ENCODE measurements at places on chromosomes 3 and 15. TPM values are rescaled to one million over a fixed set of nuclear protein-coding genes. Genes with fewer than 3 reads are reported as not detected.

The MANF gene
- 214 TPM for total RNA-seq

The HES1 gene
- 35.1 TPM for total RNA-seq

The ADAMTS7 gene
- total RNA-seq, result 0.49 TPM

The SPATA12 gene
- 0.03 TPM for total RNA-seq

The HIGD1A gene
- 243 TPM for total RNA-seq

The AGBL1 gene
- total RNA-seq, result not detected

The ITIH1 gene
- total RNA-seq, result not detected

The TUSC7 gene
- total RNA-seq, result not detected

The ZNF502 gene
- total RNA-seq, result 3.9 TPM

The FAM107A gene
- not detected for total RNA-seq

The RGMA gene
- 1.4 TPM for total RNA-seq

The ZNF80 gene
- total RNA-seq, result not detected

The SPTBN5 gene
- total RNA-seq, result 1.4 TPM

The PLAAT1 gene
- 0.14 TPM for total RNA-seq

The SLC9C1 gene
- total RNA-seq, result not detected

The CEMIP gene
- 1.2 TPM for total RNA-seq

The SLC6A20 gene
- total RNA-seq, result 0.51 TPM

The COLQ gene
- 0.07 TPM for total RNA-seq

The SNX22 gene
- 0.07 TPM for total RNA-seq

The RARRES1 gene
- not detected for total RNA-seq

The GOLGA6L10 gene
- total RNA-seq, result 0.63 TPM

The FAM81A gene
- 0.78 TPM for total RNA-seq

The CTXN2 gene
- total RNA-seq, result not detected

The TIGIT gene
- total RNA-seq, result not detected

The GOLGA8H gene
- total RNA-seq, result 0.10 TPM

The THSD4 gene
- total RNA-seq, result 44.0 TPM

The XCR1 gene
- total RNA-seq, result not detected

The ITIH4 gene
- 0.95 TPM for total RNA-seq

The GATM gene
- 0.20 TPM for total RNA-seq

The POC1A gene
- 21.9 TPM for total RNA-seq

The RHO gene
- not detected for total RNA-seq

The NDN gene
- 7.5 TPM for total RNA-seq

The CD276 gene
- 107 TPM for total RNA-seq

The SLC28A2 gene
- total RNA-seq, result not detected

The GOLGA6A gene
- total RNA-seq, result not detected

The ADGRG7 gene
- not detected for total RNA-seq

The TM4SF1 gene
- total RNA-seq, result 79.5 TPM

All from foreskin keratinocyte (primary cell).